ENCODE measurements at places on chromosomes 16 and 17.

GRCh38 chr17:18380471-18381157 is 3.0 kb downstream of the EVPLL start:
- DNase-seq, result no peak

DNA sequence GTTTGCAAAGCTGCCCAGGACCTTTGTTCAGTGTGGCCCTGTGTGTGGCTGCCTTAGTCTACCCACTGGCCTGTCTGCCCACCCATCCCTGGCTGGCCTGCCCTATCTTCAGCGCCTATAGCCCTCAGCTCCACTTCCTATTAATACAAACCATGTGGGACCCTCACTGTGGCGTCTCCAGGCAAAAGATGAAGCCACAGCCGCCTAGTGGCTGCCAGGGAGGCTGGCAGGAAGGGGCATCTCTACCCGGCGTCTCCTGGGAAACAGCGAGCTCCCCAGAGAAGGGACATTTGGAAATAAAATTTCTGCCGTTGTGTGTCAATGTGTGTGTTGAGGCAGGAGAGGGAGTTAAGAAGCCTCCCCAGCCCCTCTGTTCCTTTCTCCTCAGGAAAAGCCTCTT is 31.5 kb downstream of the NEUROD2 start:
- DNase-seq, result no peak

DNA sequence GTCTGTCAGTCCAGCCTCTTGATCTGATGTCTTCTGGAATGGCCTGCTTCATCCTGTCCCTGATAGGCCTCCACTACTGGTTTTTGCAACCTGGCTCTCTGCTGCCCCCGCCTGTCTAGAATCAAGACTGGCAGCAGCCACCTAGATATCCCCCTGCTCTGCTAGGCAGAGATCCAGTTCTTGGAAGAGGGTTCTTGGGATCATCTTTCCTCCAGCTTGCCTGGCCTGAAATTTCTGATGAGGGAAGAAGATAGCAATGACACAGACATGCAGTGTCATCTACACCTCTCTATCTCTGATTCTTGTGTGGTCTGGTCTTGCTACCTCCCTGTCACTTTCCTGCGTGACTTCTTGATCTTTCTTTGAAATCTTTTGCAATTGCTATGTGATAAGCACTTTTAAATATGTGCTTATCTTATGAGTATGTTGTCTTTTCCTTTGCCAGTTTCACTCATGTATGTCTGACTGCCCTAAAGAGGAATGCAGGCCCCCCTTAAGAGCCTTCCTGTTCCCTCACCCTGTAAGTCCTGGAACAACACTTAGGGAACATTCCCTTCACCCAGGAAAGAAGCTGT is 20.3 kb upstream of the NFATC3 start:
- peak; percentile 44 for DNase-seq

DNA sequence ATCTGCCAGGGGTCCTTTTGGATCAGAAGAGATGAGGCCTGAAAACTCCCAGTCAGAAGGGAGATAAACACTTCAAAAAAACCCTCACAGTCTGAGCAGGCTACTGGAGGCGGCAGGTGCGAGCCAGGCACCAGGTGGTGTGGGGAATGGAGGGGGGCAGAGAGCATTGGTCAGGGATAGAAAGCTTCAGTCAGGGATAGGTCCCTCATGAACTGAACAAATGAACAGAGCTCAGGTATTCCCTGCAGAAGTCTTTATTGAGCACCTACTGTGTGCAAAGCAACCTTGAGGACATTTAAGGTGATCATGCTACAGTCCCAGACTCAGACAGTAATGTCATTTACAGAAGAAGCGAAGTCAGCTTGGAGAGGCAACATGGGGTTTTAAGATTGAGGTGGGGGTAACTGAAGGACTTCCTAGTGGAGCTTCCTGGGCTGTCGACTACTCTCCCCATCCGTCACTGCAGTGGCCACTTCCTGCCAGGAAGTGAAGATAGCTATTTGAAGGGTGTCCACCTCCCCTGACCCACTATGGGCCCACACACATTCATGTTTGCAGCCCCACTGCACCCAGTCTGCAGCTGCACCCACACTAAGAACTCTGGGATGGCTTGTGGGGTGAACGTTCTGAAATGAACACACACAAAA is 3.2 kb downstream of the KIFC3 start:
- no peak for DNase-seq

- DNase-seq, result no peak
Measured at GRCh38 chr17:29155227-29155965, 24.8 kb downstream of the MYO18A start.

- no peak for DNase-seq
Measured at GRCh38 chr16:31084584-31085302, 4.0 kb downstream of the PRSS53 start.

DNA sequence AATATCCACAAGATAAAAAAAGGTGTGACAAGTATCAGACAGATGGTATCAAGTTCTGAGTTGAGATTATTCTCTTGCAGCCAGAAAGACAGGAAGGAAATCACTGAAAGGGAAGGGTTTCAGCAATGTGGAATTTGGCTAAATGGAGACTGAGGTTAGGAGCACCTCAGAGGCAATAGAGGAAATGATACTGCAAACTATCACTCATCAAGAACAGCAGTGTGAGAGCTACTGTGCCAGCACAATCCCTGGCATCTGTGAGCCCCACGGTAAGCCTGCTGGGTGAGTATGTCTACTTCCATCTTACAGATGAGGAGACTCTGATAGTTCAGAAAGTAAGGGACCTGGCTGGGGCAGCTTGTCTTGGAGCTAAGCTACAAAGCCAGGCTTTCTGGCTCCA is 162.0 kb downstream of the SALL1 start:
- DNase-seq, result no peak

- peak; percentile 11 for DNase-seq
Measured at GRCh38 chr17:27245230-27245696, 48.7 kb upstream of the WSB1 start.

GRCh38 chr16:79788949-79789348 is 188.4 kb upstream of the MAF start:
- DNase-seq, result no peak

DNA sequence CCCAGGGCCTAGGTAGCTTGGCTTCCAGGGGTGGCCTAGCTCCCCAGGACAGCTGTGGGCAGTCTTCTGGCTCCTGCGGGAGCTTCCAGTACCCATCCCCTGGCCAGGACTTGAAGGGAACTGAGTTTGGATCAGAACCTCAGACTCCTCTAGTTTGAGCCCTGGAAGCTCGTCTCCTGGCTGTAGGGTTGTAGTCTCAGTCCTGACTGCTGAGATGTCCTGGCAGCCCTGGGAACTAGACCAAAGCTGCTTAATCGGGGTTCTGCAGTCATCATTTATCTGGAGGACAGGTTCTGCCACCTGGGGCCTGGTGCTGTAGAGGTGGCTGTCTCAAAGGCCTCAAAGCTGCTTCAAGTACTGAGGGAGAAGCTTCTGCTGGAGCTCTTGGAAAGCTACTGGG is 163.7 kb downstream of the WSCD1 start:
- DNase-seq, result no peak

- DNase-seq, result peak; percentile 32
Measured at GRCh38 chr17:46940692-46941404, 17.9 kb downstream of the GOSR2 start.

GRCh38 chr16:87836844-87837581 is 32.3 kb downstream of the SLC7A5 start:
- no peak for DNase-seq

DNA sequence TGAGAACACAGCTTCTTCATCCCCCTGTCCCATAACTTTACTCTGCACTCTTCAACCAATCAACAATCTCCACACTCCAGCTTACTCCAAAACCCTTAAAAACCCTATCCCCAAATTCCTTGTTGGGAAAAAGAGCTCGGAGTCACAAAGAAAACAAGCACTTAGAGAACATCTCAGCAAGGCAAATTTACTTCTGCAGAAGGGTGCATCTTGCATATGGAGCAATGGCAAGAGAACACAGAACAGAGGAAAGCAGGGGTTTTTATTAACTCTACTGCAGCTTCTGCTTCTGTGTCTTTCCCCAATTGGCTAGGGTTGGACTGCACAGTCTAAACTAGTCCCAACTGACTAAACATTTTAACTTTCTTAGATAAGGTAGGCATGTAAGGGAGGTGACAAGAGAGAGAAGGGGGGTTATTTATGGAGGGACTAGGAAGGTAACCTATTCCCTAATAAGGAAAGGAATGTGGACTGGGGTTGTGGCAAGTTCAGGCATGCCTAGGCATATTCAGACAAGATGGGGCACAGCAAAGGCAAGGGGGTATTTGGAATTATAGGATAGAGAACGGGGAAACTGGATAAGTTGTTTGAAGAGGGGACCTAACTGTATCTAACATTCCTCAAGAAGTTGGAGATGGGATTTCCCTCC is 125.5 kb downstream of the CACNG3 start:
- no peak for DNase-seq

DNA sequence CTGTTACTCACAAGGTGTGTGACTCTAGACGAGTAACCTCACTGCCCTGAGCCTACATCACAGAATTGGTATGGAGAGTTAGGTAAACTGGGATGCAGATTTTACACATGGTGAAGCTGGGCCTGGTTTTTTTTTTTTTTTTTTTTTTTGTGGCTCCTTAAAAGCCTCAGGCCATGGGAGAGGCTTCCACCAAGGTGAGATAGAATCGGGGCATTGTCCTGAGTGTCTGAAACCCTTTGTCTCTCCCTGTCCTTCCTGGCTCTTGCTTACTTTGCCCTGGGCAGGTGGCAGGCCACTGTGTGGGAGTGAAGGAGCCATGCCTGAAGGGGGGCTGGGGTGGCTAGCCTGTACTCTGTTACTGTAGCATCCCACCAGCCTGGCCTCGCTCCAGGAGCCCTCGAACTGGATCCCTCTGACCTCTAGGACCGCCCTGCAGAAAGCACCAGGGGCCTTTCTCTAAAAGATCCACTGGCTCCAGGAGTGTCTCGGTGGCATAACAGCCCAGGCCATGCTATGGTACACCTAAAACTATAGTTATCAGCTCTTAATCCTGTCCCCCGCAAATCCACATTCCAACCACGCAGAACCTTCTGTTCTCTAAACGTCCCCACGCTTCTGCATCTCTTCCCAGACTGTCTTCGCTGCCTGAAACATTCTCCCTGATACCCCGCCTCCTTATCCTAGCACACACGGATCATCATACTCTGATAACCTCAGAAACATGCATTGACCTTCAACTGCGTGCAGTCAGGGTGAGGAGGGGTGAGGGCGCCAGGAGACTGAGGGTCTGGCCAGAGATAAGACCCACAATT is 1.7 kb upstream of the SLC13A2 start:
- no peak for DNase-seq

DNA sequence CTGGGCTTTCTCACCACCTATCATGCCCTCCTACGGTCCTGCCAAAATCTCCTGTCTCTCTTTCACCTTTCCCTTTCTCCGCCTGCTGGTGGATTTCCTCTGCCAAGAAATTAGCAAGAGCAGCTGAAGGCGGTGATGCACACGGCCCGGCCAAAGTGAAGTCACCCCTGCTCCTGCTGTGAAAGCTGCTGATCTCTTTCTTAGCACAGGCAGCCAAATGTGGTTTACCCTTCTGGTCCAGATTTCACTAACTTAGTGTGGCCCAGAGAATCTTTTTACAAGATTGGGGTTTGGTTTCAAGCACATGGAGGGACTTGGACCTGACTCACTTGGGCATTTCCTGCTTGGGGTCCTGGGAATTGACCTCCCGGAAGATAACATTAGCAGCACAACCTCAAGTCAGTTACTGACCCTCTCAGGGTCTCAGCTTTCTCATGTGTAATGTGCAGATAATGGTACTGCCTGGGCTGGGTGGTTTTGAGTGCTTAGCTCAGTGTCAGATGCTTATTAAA is 155.7 kb downstream of the SOCS1 start:
- no peak for DNase-seq

GRCh38 chr17:82035956-82036633 is 1.4 kb downstream of the DCXR start:
- DNase-seq, result no peak

DNA sequence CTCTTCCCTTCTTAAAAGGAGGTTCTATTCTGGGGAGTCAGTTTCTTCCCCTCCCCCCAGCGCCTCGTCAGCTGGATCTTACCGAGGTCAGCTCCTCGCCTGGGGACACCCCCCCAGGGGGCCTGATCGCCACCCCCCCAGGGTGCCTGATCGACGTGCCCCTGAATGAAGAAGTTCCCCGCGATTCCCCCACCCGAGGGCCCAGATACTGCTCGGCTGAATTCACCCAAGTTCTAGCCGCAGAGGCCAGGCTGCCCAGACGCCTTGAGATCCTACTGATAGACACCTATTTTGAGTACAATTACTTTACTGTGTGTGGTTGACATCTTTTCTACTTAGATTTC is 1.4 kb downstream of the RAB11FIP3 start:
- DNase-seq, result no peak

GRCh38 chr17:50437409-50437808 is 11.4 kb downstream of the ACSF2 start:
- DNase-seq, result no peak

GRCh38 chr16:12253731-12254130 is 277.2 kb downstream of the SNX29 start:
- no peak for DNase-seq

GRCh38 chr17:61495161-61495857 is 43.1 kb downstream of the TBX4 start:
- no peak for DNase-seq

DNA sequence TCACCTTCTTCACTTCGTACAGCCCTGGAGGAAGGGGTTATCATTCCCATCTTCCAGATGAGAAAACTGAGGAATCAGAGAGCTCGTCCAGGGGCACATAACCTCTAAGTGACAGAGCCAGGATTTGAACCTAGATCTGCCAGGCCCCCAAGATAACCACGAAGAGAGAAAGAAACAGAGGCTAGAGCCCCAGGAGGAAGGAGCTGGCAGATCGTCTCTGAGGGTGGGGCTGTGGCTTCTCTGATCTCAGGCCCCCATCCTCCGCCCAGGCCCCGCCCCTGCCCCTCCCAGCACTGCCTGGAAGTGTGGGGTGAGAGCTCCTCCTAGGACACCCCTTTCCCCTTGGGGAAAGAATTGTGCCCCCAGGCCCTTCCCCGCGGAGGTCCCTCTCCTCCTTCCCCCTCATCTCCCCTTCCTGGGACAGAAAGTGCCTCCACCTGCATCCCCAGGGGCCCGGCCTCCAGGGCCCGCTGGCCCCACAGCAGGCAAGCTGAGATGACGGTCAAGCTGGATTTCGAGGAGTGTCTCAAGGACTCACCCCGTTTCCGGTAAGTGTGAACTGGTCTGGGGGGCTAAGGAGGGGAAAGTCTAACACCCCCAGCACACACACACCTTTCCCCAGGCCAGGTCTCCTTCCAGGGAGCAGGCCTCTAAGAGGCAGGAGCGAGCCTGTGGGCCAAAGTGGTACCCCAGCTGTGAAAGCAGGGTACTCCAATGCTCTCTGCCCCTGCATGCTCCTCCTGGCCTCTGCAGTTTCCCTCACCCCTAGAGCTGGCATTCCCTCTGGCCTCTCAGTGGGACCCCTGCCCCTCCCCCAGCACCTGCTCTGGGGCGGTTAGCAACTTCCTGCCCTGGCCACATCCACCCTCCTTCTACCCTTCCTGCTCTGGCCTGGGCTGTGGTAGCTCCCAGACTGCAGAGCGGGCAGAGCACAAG is at the start of gene ACAP1:
ACAP1 (plus strand) TSS at position 290 of the 936 bp plus-strand sequence; CDS start at position 496, 206 bp downstream.
- DNase-seq, result peak; percentile 83

GRCh38 chr17:69672924-69673323 is 258.4 kb downstream of the MAP2K6 start:
- no peak for DNase-seq

GRCh38 chr17:34988644-34989043 is 8.3 kb downstream of the LIG3 start:
- no peak for DNase-seq

GRCh38 chr17:59131131-59131530 is 23.9 kb downstream of the SKA2 start:
- DNase-seq, result no peak

Data from activated T-helper 1 cell treated with anti-CD3 and anti-CD28 coated beads, Interleukin-2, amount 50 U/mL, for 16 hours (primary cell).